ENCODE measurements at places on chromosomes 2 and 18. TPM values are rescaled to one million over a fixed set of nuclear protein-coding genes. Genes with fewer than 3 reads are reported as not detected.

C2orf80 gene
- 21.0 TPM for total RNA-seq

VAMP5 gene
- not detected for total RNA-seq

OSR1 gene
- total RNA-seq, result 0.31 TPM

GAD1 gene
- 162 TPM for total RNA-seq

CRYBA2 gene
- total RNA-seq, result not detected

TANK gene
- total RNA-seq, result 115 TPM

LOXHD1 gene
- 0.31 TPM for total RNA-seq

DHRS9 gene
- total RNA-seq, result 0.94 TPM

ABCG8 gene
- total RNA-seq, result 0.31 TPM

ECEL1 gene
- total RNA-seq, result 0.63 TPM

WNT10A gene
- not detected for total RNA-seq

NCKAP1 gene
- total RNA-seq, result 259 TPM

HRH4 gene
- not detected for total RNA-seq

CABYR gene
- 26.6 TPM for total RNA-seq

TRAPPC12 gene
- 139 TPM for total RNA-seq

MCEE gene
- 16.9 TPM for total RNA-seq

MPP4 gene
- total RNA-seq, result 0.63 TPM

FOXD4L1 gene
- total RNA-seq, result 0.63 TPM

STPG4 gene
- 1.9 TPM for total RNA-seq

HMSD gene
- total RNA-seq, result 3.4 TPM

REG3A gene
- not detected for total RNA-seq

CYRIA gene
- 199 TPM for total RNA-seq

UBXN4 gene
- total RNA-seq, result 88.3 TPM

SCRN3 gene
- 65.7 TPM for total RNA-seq

LDLRAD4 gene
- 299 TPM for total RNA-seq

RTP5 gene
- total RNA-seq, result 3.1 TPM

SIX3 gene
- total RNA-seq, result 0.31 TPM

C2orf49 gene
- total RNA-seq, result 25.0 TPM

TMEFF2 gene
- 36.0 TPM for total RNA-seq

GULP1 gene
- 54.1 TPM for total RNA-seq

IL18R1 gene
- 0.63 TPM for total RNA-seq

REG1B gene
- not detected for total RNA-seq

SPEG gene
- total RNA-seq, result 24.7 TPM

ANTXR1 gene
- 31.9 TPM for total RNA-seq

ERBB4 gene
- 151 TPM for total RNA-seq

DPYSL5 gene
- total RNA-seq, result 184 TPM

CWC22 gene
- total RNA-seq, result 23.8 TPM

PLCL1 gene
- total RNA-seq, result 31.0 TPM

CCBE1 gene
- 57.6 TPM for total RNA-seq

DSC3 gene
- 0.31 TPM for total RNA-seq

PROKR1 gene
- total RNA-seq, result 2.8 TPM

C2orf66 gene
- total RNA-seq, result 1.3 TPM

EML6 gene
- total RNA-seq, result 23.8 TPM

MOCOS gene
- 0.31 TPM for total RNA-seq

GYPC gene
- 8.5 TPM for total RNA-seq

CDH7 gene
- 1.6 TPM for total RNA-seq

OR6B2 gene
- total RNA-seq, result not detected

CFC1 gene
- not detected for total RNA-seq

RAB6C gene
- total RNA-seq, result 0.63 TPM

CCDC74B gene
- 5.6 TPM for total RNA-seq

INHBB gene
- total RNA-seq, result 7.2 TPM

IL1R1 gene
- total RNA-seq, result 0.31 TPM

Data from parietal lobe (tissue), 2 donors.